ENCODE measurements at places on chromosomes 1 and 21. TPM values are rescaled to one million over a fixed set of nuclear protein-coding genes. Genes with fewer than 3 reads are reported as not detected.

DNA sequence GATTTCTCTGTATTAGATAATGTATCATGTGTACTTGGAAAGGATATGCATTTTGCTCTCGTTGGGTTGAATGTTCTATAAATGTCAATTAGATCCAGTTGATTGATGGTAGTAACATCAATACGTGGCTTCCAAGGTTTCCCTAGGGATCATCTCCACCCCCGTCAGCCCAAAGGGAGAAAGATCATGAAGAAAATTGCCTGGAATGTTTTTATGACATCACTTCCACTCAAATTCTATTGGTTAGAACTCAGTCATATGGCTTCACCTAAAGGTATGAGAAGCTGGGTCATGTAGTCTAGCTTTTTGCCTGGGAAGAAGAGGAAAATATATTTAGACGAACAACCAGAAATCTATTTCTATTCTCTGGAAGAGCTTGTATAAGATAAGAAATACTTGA lies at the start of gene C1orf185:
C1orf185 (plus strand) TSS at position 253 of the 400 bp plus-strand sequence; CDS start at position 259, 6 bp downstream.
- no peak for DNase-seq

DNA sequence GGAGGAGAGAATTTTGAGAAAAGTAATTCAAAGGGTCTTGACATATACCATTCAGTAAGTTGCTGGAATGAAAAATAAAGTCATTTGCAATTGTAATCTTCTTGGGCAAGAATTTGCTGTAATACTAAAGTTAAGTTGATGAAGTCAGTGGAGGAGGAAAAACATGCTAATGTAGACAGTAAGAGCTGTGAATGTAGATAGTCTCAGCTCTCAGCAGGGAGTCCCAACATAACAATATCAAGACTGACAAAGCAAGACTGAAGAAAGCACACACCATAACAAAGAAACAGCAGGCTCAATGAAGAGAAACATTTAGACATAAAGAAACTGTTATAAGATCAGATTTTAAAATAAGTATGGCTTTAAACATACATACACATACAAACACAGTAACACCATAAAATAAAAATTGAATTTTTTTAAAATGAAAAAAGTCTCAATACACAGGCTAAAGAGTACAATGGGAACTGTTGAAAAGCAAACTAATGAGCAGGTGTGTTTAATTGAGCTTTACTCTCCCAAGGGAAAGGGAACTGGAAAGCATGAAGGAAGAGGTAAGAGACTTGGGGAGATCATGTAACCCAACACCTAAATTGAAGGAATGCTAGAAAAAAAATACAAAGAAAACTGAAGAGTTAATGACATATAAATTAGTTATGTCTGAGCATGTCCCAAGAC lies 336.3 kb upstream of the NCAM2 start:
- DNase-seq, result no peak

The GPX7 gene
- not detected for total RNA-seq

DNA sequence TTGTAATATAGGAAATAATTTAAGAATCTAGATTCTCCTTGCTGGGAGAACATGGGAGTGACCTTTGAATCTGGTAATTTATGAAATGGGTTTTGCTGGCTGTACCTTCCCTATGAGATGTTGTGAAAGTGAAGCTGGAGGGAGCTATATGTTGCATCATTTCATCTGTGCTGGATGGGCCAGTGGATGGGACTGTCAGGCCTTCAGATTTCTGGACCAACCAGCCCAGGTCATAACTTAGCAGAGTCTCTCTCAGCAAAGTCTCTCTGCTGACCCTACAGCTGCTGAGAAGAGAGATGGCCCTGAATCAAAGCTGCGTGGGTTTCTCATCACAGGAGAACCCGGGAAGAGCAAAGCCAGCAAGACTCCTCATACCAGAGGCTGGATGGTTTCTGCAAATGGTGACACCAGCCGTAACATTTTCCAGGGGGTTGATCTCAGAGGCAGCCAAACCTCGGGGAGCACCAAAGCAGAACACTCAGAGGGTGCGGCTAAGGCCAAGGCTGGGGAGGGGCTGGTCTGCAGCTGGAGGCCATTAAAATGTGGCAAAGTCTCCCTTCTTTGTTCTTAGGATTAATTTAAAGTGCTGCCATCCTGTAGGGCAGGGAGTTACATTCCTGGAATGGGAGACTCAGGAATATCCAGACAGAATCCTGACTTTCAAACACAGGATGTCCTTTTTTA lies 18.2 kb upstream of the PTGFRN start:
- DNase-seq, result no peak

The CACNA1S gene
- total RNA-seq, result not detected

The SAMD11 gene
- total RNA-seq, result 11.5 TPM

DNA sequence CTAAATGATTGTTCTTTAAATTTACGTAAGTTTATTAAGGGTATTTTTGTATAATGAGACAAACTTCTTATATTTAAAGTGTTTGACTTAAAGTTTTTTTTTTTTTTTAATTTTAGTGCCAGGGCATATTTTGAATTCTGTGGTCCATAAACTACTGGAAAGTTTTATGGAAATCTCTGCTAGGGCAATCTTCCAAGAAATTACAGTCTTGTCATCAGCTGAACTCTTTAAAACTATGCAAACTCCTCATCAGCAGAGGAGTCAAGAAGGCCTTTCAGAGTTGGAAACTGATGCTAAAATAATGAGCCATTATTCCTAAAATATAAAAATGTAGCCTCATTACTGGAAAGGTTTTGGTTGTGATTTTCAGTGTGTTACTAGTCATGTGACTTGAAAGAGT lies 1201.9 kb downstream of the BRINP3 start:
- DNase-seq, result no peak

- no peak for DNase-seq
These were observed 507 bp downstream of the GLIS1 start for GRCh38 chr1:53738205-53739108.

The TMEM82 gene
- not detected for total RNA-seq

The CLDN17 gene
- not detected for total RNA-seq

DNA sequence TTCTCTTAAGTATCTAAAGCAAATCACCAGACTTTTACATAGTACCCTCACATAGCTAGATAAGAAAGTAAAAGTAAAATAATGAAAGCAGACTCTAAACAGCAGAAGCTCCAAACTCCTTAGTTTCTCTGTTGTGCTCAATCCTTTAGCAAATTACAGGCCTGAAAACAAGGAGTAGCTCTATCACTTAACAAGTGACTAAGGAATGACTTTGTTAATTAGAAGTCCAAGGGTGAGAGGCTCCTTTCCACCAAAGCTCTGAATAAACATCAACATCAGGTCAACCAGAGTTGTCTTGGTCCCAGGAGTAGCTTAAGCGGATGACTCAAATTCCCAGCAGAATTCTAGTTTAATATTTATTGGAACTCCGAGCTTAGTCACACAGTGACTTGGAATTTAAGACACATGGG lies 5.9 kb downstream of the NRIP1 start:
- DNase-seq, result peak; percentile 32

- DNase-seq, result no peak
These were observed 229.7 kb upstream of the IRF2BP2 start for GRCh38 chr1:234839663-234840062.

DNA sequence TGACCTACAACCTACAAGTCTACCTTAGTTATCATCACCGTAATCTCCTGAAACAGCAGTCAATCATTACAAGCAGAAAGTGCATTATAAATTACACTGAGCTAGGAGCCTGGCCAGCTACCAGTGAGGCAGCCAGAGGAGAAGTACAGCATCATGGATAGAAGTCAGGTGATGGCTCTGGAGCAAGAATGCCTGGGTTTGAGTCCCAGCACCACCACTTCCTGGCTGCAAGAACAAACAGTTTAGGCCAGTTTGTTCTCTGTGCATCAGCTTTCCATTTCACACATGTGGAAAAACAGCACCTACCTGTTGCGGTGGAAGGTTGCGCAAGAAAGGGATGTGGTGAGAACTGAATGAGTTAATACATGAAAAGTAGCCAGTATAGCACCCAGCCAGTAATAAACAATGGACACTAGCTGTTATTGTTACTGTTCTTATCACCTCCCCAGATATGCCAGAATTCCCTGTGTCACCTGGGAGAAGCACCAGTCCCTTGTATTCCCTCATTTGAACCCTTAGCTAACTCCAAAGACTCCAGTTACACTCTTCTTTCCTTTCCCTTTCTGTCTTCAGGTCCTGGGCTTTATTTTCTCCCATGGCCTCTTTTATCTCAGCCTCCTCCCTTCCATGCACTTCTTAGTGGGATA lies 9.0 kb downstream of the CREG1 start:
- no peak for DNase-seq

The GPR25 gene
- total RNA-seq, result not detected

The AMY1A gene
- not detected for total RNA-seq

DNA sequence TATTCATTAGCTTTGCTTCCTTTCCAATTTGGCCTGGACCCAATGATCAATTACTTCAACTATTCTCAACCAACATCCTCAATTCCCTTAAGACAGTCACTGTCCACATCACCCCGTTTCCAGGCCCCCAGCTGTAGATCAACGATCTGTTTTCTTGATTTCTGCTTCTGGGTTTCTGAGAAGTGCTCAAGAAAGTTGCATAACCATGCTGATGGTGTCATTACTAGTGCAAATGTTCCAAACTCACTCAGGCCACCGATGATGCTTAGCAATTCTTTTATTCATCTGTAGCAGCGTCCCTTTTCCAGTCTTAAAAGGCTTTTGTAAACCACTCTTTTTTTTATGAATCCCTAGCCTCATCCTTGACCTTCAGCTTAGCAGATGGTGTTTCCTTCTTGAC lies 155.8 kb upstream of the PTGFR start:
- DNase-seq, result no peak

The UMODL1 gene
- not detected for total RNA-seq

GRCh38 chr1:11550664-11551283 lies 71.8 kb downstream of the DISP3 start:
- DNase-seq, result peak; percentile 38

- DNase-seq, result no peak
These were observed 54.6 kb downstream of the SIM2 start for GRCh38 chr21:36753556-36753955.

DNA sequence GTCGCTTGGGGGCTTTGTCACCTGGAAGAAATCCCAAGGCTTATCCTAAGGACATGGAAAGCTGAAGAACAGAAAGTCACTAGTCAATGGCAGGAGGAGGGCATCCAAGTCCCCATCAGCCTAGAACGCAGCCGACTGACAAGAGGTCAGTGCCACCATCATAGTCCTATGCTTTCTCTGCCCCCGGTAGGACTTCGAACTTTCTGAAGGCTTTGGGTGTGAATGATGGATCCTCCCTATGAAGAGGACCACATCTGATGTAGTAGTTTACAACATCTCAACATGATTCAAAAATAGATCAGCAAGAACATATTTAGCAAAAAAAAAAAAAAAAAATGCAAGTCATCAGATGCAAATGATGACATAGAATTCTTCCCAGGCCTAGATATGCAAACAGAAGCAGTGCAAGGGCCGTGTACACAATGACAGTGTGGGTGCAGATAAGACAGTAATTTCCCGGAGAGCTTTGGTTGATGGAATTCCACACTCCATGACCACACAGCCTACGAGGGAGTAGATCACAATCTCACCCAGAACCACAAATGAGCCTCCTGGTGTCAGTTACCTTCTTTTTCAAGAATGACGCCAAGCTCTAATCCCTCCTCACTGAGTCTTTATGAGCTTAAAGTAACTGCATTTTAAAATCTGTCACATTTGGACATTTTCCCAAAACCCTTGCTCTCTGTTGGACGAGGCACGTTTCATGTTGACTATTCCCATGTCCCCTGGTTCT lies 88.2 kb downstream of the PSMG1 start:
- no peak for DNase-seq

DNA sequence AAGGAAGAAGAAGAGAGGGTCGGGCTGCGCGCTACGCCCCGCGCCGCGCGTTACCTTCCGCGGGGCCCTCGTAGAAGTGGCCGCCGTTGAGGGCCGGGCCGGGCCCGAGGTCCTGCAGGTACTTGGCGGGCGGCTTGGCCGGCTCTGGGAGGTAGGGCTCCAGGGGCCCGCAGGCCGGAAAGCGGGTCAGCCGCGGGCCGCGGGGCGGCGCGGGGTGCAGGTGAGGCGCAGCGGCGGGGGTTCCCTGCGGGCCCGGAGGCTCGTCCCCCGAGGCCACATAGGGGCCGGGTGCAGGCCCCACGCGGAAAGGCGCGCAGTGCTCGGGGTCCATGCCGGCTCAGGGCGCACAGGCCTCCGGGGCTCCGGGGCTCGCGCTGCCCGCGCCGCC lies 196 bp downstream of the ALX3 start:
- DNase-seq, result no peak

DNA sequence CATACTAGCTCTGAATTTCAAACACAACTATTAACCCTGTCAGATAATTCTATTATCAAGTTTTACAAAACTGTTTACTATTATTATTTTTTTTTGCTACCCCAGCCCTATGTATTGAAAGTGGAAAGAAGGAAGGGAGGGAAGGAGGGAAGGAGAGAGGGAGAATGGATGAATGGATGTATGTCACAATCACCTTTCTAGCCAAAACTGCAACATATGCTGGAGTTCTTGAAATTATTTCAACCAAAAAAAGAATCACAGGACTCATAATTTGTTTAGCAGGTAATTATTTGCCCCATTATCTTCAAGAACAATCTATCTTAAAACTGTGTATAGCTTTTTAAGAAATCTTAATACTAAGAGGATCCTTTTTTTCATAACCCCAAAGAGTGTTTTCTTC lies 5.4 kb downstream of the NRIP1 start:
- no peak for DNase-seq

The PDZK1 gene
- 0.27 TPM for total RNA-seq

- DNase-seq, result no peak
These were observed 45.2 kb upstream of the CD101 start for GRCh38 chr1:116956378-116956777.

Measured in HCT116 (cell line).